ENCODE measurements at places on chromosomes 2 and 18. TPM values are rescaled to one million over a fixed set of nuclear protein-coding genes. Genes with fewer than 3 reads are reported as not detected.

DNA sequence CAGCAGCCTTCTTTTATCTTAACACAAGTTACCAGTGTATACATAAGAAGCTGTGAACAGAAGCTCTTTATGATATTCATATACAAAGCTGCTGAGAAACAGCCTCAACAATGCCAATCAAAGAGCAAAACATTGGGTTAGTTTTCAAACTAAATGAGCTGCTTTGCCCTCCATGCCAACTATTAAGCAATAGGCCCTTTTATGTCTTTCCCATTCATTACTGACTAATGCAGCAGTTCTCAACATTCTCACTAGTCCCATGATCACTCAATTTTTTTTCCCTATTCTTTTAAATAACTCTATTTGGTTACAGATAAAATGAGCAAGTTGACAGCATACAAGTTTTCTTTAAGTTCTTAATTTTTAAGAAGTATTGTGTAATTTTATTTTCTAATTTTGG, 57.9 kb upstream of the FRZB start:
- no peak for DNase-seq

GRCh38 chr2:212766921-212767320, 228.3 kb upstream of the ERBB4 start:
- no peak for DNase-seq

DNA sequence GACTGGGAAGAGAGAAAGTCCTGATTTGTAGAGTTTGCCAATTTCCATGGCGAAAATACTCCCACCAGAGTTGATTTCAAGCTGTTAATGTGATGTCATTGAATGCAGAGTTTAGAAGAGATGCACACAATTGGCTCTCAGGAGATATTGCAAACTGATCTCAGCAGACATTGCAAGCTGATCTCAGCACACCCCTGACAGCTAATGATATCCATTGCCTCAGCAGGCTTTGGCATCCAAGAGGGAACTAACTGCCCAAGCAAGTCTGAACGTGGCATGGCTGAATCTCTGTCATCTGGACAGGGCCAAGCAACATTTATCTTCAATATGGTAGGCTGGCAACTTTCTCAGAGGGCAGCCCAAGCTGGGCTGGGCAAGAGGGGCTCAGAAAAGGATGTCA, 78.4 kb upstream of the CYP1B1 start:
- DNase-seq = no peak

GRCh38 chr18:48819276-48819675, 131.5 kb downstream of the SMAD7 start:
- DNase-seq = no peak

GRCh38 chr18:48493434-48494230, 45.2 kb upstream of the CTIF start:
- DNase-seq = no peak

DNA sequence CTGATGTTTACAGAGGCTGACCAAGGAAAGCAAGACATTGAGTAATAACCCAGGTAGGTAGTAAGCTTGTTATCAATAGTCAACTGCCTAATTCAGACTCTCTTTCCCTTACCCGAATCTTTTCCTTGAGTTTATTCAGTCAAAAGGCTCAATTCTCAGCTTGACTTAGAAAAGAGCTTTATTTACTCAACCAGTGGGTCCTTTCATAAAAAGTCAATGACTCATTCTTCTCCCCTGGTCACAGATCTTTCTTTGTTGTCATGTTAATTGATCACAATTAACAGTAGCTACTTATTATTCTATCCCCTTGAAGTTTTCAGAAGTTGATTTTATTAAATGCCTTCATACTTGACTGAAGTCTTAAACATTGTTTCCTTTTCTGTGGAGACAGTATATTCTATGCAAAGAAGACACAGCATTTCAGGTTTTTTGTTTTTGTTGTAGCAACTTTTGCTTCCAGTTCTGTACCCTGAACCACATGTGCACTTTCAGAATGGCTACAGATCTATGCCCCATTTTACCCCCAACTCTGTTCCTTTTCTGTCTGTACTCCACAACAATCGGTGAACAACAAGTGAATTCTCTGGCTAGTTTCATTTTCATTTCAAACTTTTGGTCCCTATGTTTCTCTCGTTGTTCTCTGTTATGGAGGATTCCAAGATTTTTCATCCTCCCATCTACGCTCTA, 428.3 kb downstream of the NCKAP5 start:
- no peak for DNase-seq

Gene PTCD3
- total RNA-seq = 81.7 TPM

Gene DSC3
- 2.1 TPM for total RNA-seq

Gene KIAA2012
- 0.60 TPM for total RNA-seq

Gene PRKAG3
- 0.11 TPM for total RNA-seq

Data from ovary (tissue), 10 donors.